ENCODE measurements at places on chromosomes 5 and 9.
A peak's percentile ranks its signal among the peaks of the same experiment; 100 is the strongest.

GRCh38 chr9:88673886-88674285 is 138.9 kb downstream of the NXNL2 start:
- no peak for DNase-seq

DNA sequence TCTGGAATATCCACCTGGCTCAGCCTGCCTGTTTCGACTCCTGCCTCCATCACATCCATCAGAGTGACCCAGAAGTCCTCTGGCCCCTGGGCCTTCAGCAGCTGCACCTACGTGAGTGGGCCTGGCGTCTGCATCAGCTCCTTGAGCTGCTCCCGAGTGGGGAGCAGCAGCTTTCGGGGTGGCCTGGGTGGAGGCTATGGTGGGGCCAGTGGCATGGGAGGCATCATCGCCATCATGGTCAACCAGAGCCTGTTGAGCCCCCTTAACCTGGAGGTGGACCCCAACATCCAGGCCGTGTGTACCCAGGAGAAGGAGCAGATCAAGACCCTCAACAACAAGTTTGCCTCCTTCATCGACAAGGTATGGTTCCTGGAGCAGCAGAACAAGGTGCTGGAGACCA is 83.0 kb downstream of the SEC61B start:
- DNase-seq: no peak

- DNase-seq: no peak
These were observed 11.3 kb downstream of the RAPGEF1 start for GRCh38 chr9:131728546-131728910.

- DNase-seq: no peak
These were observed 17.6 kb upstream of the NEURL1B start for GRCh38 chr5:172623313-172623980.

- no peak for DNase-seq
These were observed 488 bp downstream of the SKIC3 start for GRCh38 chr5:95554331-95554646.

DNA sequence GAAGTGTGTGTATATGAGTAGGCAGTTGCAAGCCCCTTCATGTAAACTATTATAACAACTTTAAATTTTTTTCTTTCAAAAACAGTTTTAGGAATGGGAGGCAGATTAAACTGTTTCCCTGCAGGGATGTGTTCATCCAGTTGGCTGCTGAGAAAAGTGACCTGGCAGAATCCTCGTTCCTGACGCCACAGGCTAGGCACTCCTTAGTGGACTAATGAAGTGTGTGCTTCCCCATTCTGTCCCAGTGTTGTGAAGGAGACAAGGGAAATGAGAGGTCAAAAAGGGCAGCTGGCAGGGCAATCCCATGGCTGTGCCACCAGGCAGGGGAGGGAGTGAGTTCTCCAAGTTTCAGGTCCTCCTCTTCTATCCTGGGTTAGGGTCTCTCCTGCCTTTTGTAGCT is 59.8 kb downstream of the FOXD1 start:
- no peak for DNase-seq

DNA sequence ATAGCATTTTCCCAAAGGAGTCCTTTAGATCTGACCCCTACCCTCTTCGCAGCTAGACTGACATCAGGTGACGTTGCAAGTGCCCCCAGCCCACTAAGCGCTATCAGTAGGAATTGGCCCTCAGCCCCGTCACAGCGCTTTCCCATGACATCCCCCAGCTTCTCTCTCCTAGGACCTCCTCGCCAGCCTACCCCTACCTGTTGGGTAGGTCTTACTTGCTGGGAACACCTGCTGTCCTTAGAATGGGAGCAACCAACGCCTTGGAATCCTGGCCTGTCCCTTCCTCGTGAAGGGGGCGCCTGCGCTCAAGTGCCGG is 584 bp upstream of the PIP5K1B start:
- no peak for DNase-seq

- no peak for DNase-seq
These were observed 63.7 kb upstream of the ANGPTL2 start for GRCh38 chr9:127185931-127186781.

GRCh38 chr5:93583439-93583767 is 381 bp downstream of the NR2F1 start:
- DNase-seq: no peak

GRCh38 chr5:91438871-91439270 is 55.8 kb upstream of the ARRDC3 start:
- DNase-seq: no peak

GRCh38 chr5:72477644-72478043 is 29.6 kb downstream of the ZNF366 start:
- no peak for DNase-seq

DNA sequence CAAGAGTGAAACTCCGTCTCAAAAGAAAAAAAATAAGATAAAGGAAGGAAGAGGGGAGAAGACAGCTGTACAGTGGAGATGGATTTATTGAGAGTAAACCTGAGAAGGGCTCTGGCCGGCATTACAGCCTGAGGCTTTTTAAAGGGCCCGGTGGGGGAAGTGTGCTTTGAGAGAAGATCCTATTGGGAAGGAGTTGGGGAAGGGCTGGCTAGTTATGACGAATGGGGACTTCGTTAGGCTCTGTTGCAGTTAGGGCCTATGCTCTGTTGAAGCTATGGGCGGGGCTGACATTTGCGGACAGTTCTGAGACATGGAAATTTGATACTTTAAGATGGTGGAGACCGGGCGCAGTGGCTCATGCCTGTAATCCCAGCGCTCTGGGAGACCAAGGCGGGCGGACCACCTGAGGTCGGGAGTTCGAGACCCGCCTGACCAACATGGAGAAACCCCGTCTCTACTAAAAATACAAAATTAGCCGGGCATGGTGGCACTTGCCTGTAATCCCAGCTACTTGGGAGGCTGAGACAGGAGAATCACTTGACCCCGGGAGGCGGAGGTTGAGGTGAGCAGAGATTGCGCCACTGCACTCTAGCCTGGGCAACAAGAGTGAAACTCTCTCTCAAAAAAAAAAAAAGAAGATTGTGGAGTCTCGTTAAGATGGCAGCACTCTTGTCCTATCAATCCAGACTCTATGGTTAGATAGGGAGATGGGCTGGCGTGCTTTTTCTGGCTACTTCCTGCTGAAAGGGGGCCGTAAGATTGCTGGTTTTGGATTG is 33.2 kb downstream of the C9orf50 start:
- no peak for DNase-seq

DNA sequence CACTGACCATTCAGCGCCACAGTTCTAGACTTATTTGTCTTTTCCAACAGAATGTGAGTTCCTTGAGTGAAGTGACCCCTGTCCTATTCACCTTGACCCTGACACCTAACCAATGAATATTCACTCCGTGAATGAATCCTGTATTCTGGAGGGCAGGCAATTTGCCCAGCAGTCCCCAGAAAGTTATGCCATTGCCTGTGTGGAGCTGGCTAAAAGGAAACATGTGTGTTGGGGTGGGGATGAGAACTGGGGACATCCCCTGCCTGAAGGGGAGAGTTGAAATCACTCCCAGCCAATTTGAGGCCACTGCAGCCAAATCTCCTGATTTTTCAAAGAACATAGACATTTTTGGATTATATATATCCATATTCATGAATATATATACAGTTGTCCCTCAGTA is 199.0 kb downstream of the SLIT3 start:
- no peak for DNase-seq

DNA sequence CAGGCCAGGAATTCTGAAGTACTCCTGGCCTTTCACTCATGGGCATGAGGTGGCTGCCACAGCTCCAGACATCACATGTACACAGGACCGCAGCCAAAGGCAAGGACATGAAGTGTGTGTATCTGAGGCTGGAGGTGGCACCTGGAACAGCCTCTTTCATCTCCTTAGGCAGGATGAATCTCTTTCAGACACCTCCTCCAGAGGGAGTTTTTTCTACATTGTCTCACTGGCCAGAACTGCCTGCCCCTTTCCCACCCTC is 142.8 kb downstream of the BARX1 start:
- no peak for DNase-seq

- DNase-seq: no peak
These were observed 172.7 kb downstream of the DIRAS2 start for GRCh38 chr9:90469865-90470387.

DNA sequence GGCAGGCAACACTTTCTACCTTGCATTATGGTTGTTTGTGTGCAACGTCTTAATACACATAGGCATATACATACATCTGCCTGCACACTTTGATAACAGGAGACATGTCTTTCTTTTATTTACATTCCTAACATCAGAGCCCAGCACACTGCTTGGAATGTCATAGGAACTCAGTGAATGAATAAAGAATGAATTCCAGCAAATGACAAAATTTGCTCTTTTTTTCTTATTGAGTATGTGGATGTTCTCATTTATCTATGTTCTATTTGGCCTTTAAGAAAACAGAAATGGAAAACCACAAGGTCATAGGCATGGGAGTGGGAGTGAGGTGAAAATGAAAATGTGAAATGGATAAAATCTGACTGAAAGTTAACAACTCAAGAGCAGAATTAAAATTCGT is 36.3 kb upstream of the PALM2AKAP2 start:
- no peak for DNase-seq

DNA sequence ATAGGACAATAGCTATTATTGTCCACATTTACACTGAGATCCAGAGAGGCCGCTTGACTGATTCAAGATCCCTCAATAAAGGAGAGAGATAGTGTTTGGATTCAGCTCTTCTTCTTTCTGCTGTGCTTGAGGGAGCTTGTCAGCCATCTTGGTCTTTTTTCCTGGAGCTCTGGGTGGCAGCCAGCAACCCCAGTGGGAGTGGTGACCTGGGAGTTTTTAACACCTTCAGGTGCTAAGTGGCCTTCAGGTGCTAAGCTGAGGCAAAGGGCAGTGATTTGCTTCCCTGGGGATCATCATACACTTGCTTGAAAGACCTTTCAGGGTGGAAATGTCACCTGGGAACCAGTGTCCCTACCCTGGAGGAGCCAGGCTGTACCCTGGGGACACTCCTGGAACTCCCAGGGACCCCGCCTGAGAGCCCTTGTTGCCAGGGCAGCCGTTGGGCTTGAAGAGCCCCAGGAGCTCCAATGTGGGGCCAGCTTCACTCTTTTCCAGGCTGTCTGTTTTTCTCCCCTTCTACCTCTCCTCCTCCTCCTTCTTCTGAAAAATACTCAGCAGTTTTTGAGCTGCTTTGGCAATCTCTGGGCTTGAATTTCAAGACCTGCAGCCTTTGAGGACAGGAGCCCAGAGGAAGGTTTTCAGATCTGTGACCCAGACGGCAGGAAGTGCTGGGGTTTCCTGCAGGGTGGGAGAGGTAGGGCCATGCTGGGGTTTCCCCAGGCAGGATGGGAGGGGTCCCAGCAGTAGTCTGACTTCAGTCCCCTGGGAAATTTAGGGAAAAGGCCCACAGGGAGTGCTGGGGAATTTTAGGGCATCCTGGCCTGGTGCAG is 59.7 kb downstream of the FGF18 start:
- no peak for DNase-seq

- no peak for DNase-seq
These were observed 291.4 kb downstream of the YTHDC2 start for GRCh38 chr5:113804943-113805342.

DNA sequence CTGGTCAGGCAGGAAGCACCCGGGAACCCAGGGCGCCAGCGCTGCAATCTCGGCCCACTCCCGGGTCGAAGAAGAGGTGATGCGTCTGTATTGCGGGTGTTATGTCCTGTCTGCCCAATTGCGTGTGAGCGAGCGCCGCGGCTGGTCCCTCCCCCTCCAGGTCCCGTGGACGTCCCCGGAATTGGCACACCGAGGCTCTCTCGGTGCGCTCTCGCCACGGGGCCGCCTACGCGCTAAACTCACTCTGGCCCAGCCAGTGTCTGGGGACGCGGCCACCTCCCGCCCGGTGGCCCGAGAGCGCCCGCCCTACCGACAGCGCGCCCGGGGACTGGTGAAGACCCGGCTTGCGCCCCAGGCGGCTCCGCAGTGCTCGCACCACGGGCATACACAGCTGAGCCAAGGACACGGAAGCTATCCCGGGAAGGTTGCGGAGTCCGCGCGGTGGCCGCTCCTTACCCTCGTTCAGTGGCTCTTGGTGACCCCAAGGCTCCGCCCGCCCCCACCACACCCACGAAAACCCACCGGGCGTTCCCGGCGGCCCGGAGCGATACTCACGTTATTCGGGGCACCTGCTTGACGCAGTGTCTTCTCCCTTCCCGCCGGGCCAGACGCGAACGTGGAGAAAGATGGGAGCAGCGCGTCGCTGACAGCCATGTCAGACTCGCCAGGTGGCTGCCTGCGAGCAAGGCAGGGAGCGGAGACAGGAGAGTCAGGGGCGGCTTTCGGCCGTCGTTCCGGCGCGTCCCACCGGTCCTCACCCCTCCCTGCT is 1.0 kb downstream of the KLF4 start:
- peak; percentile 32 for DNase-seq

- no peak for DNase-seq
These were observed 50.6 kb upstream of the CLK4 start for GRCh38 chr5:178677429-178677828.

DNA sequence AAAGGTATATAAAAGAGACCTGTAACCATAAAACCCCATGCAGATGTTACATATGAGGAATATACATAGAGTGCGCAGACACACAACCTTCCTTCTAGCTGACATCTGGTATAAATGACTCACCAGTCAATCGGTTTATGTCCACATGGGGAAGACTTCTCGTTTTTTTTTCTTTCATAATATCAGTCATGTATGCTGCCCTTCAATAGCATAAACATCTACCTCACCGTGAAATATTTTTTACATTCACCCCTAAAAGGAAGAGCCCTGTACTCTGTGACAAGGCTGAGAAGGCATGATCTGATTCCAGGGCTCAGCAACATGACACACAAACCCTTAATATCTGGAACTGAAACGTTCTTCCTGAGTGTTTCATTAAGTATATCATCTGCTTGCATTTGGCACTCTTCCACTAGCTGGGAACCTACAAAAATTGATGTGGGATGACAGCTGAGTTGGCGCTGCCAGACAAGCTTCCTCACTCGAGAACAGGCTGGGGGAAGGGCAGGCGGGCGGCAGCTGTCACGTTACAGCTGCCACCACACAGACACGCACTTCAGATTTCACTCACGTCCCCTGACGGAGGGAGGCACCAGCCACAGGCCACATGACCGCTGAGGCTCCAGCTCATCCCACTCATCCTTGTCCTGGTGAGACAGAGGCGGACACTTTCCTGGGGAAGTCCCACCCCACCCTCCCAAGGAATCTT is 74.2 kb downstream of the SHB start:
- peak; percentile 45 for DNase-seq

DNA sequence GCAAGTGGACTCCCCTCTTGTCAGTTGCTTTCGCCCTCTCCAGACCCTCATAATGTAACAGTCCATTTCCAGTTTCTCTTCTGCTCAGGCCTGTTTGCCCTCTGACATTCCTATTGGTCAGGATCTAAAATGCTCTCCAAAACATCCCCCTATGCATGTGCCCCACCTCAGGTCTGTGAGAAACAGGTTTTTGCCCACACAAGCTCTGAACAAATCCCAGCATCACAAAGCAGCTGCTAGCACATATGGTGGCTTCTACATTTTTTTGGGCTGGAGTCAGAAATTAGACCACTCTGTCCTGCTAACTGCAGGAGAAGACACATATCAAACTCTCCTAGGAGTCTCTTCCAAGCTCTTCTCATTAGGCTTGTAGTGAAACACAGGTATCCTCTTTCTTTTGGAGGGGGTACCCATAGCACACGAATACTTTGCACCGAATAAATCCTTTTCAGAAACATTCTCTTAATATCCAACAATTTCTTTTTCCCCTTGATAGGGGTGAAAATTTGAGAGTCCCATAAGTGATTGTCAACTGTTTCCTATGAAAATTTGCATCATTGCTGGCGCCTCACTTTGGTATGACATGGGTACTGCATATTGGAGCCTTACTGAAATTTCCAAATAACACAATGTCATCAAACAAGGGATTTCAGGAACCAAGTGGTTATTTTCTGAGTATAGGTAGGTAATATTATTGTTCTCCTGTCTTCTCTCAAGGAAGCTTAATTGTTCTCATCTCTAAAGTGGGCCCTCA is 19.3 kb upstream of the HSPA9 start:
- DNase-seq: no peak

GRCh38 chr9:134191455-134192209 is 27.3 kb upstream of the RNU6ATAC start:
- peak; percentile 25 for DNase-seq

GRCh38 chr5:90792725-90793124 is 234.1 kb downstream of the ADGRV1 start:
- DNase-seq: no peak
